ENCODE measurements at places on chromosomes 16 and 17. TPM values are rescaled to one million over a fixed set of nuclear protein-coding genes. Genes with fewer than 3 reads are reported as not detected.
A peak's percentile ranks its signal among the peaks of the same experiment; 100 is the strongest.

GRCh38 chr16:3879887-3880564 lies 487 bp downstream of the CREBBP start:
- DNase-seq: no peak

DNA sequence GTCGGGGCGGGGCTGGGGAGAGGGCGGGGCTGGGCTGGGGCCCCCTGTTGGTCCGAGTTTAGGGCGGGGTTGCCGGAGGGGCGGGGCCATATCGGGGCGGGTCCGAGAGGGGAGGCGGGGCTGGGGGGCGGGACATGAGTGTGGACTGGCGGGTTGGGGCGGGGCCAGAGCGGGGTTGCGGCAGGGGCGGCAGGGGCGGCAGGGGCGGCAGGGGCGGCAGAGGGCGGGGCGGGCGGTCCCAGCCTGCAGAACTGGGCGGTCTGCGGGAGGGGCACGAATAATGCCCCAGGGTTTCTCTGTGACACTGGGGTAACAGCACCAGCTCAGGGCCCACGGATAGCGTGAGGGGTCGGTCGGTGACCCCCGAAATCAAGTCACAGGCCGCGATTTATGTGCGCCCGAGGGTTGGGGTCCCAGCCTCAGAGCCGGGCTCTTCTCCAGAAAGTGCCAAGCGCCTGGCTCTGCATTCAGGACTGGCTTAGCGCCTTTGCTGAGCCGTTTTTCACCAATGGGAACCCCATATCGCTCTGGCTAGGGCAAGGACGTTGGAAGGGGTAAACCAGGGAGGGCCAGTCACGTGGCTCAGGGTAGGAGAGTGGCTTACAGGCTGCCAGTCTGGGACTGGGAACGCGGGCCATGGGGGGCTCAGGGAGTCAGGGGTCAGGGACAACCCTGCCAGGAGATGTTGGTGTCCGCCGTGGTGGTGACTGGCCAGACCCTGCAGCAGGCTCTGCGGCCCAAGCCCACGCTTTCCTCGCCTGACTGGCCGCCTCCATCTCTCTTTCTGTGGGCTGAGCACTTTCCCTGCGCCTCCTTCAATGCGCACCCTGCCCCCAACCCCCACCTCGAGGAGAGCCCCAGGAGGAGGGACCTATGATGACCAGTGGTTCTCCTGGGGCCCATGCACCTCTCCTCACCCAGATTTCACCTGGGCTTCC lies 1.2 kb upstream of the METTL26 start:
- peak; percentile 60 for DNase-seq

TNFRSF13B gene
- total RNA-seq: not detected

CALB2 gene
- not detected for total RNA-seq

HCRT gene
- not detected for total RNA-seq

ATP2A1 gene
- total RNA-seq: 0.41 TPM

NPIPA5 gene
- total RNA-seq: 28.6 TPM
